ENCODE measurements at places on chromosomes 2 and 18.

GRCh38 chr2:107462181-107462580 is 364.5 kb upstream of the RGPD4 start:
- DNase-seq = no peak

- no peak for DNase-seq
Measured at GRCh38 chr2:44549099-44549471, 187.3 kb downstream of the CAMKMT start.

GRCh38 chr2:157800838-157801495 is 75.2 kb downstream of the ACVR1 start:
- no peak for DNase-seq

DNA sequence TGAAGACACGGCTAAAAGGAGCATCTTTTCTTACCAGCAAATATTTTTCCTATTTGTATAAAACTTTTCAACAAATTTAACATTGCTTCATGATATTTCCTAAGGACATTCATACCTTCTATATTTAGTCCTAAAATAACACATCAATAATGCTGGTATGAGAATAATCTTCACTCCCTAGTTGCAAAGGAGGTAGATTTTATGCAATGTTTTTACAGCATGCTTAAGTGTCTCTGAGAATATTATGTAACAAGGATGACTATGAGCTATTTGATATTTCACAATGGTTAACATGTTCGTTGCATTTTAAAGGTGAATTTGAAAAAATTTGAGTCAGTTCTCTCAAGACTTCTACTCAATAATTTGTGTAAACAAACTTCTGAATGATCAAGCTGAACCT is 506.7 kb downstream of the NUP35 start:
- no peak for DNase-seq

DNA sequence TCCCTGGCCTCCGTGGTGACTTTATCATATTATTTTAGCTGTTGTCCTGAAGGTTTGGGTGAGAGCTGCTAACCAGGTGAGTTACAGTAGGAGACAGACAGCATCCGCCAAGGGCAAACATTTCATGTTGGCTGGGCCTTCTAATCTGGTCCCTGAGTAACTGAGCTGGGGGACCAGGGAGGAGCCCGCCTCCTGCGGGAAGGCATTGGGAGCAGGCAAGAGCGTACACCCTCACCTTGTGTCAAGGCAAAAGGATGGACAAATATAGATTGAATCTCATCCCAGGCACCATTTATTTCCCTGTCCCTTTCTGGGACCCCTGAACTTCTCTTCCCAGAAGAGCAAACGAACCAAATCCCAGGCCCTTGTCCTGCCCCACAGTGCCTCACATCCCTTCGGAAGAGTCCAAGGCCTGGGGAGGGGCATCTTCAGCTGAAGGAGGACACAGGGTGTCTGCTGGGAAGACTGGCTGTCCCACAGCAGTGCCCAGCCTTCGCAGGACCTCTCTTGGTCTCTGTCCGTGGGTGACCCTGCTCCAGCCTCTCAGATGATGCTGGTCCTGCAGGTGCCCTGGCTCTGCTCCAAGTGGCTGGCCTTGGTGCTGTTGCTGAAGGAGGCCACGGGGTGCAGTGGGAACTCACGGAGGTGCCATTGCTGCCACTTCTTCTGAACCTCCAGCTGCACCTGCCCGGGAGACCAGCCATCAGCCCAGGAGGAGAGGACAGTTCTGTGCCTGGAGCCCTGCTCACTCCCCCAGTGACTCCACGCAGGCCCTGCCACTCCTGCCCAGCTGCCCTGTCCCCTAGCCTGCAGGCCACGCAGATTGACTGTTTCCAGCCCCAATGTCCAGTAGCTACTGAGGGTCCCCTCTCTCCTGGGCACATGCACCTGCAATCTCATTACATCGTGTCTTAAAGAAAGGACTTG is 8.2 kb downstream of the TMEM37 start:
- DNase-seq = no peak

GRCh38 chr2:100390001-100390940 is 27.2 kb downstream of the CHST10 start:
- DNase-seq = no peak

DNA sequence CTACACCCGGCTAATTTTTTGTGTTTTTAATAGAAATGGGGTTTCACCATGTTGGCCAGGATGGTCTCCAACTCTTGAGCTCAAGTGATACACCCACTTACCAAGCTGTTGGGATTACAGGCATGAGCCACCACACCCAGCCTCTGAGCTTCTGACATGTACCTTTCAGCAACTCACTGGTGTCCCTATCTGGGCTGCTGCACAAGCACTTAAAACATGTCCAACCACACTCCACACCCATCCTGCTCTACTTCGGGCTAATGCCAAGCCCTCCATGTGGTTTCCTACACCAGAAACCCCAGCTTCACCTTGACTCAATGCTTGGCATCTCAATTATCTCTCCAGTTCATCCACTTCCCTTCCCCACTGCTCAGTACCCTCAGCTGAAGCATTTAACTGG is 22.4 kb upstream of the ARMC9 start:
- DNase-seq = no peak

GRCh38 chr2:129902731-129903585 is 76.5 kb upstream of the RAB6C start:
- DNase-seq = no peak

GRCh38 chr18:69981948-69982347 is 34.3 kb upstream of the CD226 start:
- DNase-seq = no peak

- DNase-seq = no peak
Measured at GRCh38 chr18:48756511-48757226, 194.1 kb downstream of the SMAD7 start.

DNA sequence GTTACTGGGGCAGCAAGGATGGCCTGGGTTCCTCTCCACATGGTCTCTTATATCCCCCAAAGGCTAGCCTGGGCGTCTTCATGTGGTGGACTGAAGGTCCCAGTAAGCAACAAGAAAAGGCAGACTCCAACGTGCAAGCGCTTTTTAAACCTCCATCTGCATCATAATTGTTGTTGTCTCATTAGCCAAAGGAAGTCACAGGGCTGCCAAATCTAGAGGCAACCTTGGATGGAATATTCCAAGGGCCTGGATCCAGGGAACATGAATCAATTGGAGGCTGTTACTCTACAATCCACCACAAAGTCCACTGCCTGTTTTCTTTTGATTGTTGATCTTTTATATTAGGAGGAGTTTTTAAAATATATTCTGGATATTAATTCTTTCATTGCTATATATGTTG is 118.8 kb downstream of the SH3RF3 start:
- DNase-seq = no peak

DNA sequence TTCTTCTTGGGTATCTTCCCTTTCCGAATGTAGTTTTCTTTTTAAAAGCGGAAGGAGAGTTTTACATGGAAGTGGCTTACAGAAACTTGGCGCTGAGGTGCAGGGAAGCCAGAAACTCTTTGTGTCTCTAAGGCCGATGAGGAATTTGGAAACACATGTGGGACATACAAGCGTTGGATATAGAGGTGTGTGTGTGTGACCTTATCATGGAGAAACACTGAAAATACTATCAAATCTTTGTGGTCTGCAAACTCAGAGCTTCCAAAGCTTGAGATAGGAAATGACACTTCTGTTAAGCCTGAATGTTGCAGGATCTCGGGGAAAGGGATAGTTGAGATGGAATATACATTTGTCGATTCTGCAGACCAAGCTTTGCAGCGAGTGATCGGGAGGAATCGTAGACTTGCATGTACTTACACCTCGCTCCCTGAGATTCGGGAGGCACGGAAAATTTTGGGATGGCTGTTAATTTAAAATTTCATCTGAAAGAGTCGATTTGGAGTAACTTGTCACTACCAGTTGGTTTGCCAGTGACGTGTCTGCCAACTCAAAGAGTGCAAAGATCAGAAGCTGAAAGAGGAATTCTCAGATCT is 1.0 kb downstream of the NAB1 start:
- no peak for DNase-seq

DNA sequence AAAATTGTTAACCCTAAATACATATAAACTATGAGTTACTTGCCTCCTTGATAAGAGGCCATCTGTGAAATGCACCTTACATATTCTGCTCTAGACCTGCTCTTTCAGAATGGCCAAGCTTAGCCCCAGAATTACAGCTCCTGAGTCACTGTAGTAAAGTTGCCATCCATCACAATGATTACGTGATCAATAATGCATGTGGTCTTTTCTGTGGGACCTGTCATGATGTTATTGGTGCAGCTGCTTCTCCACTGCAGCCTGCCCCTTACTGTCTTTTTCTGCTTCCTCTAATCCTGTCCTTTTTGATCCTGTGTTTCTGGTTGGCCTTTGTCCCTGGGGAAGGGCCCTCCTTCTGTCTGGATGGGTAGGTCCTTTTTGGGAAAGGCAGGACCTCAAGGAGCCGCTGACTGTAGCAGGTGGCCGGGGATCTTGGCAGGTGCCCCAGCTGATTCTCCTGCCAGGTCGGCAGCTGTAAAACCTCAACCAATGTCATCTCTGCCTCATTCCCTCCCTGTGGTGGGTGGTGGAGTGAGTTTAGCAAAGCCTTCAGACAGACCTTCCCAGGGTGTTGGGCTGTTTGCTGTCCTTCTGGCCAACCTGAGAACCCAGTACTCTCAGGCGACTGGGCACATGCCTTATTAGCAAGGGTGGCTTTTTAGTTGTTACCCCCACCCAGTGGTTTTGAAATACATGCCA is 126.2 kb upstream of the EML6 start:
- no peak for DNase-seq

DNA sequence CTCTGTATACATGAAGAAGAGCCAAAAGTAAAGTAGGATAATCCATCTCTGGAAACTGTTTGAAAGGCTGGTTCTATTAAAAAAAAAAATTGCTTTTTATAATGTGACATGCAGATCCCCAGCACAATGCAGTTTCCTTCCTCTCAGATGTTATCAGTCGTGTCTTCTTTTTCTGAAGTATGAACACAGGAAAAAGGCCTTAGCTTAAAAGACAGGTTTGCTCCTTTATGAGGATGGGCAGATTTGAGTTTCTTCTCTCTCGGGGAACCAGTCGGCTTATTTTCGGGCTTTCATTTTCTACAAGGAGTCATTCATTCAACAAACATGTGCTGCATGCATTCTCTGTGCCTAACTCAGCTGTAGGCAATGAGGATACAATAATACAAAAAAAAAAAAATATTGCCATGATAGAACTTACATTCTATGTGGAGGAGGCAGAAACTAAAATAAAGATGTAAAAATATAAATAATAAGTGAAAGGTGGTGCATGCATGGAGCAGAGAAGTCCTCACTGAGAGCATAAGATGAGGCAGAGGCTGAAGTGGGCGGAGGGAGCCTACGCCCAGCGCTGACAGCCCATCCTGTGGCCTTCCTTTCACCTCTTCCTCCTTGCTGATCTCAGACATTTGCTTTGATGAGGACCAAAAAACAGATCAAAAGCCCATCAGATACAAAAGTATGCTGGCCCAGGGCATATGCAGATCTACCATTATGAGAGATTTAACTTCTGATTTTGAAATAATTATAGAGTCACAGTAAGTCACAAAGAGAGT is at the start of gene CD226:
Gene CD226 (minus strand): TSS at position 513 of the 773 bp plus-strand sequence. CDS start 467 bp downstream, at position 46.
- no peak for DNase-seq

DNA sequence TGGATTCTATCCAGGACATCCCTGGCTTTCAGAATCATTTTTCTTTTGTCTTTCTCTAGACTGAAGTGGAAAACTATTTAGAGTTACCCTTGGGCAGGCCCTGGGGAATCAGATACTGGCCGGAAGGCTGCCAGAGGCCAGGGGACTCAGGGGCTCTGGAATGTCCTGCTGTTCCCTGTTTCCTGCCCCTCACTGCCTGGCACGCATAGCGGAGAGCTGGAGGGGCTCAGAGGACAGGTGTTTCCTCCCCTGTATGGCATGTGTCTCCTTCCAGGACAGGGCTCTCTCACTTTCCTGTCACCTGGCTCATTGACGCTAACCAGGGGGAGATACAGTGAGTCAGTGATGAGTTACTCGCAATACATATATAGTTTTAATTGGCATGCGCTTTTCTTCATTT is 38.8 kb downstream of the DYSF start:
- no peak for DNase-seq

DNA sequence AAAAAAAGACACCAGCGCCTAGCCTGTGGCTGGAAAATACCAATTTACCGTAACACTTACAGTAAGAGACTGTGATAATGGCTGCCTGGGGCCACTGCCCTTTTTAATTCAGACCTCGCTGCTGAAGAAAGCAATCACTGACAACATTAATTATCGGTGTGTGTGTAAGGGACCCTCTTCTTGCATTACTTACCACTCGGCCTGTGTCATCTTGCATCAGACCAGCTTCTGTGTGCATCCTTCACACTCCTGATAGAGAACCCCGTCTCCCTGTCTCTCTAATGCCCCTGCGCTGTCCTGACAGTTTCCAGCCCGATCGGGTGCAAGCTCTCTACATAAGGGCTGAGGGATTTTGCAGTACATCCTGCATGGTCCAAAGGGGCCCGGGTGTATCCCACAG is 124.4 kb downstream of the ZNF516 start:
- DNase-seq = no peak

DNA sequence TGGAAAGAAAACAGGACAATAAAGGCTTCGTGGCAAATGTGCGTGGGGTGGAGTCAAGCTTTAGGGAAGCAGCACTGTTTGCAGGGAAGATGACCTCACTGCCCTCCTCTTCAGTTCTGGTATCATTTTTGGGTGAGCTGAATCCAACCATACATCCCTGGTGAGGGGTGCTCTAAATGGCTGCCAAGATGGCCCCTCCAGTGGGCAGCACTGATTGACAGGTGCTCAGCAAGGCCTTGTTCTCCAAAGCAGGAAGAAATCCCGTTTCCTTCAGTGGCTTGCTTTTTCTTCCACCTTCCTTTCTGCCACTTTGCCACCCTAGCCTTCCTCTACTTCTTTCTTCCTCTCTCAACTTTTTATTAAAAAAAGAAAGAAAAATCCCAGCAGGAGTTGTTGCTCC is 132.8 kb upstream of the SP5 start:
- DNase-seq = no peak

GRCh38 chr2:53941749-53942148 is 29.0 kb downstream of the PSME4 start:
- DNase-seq = no peak

DNA sequence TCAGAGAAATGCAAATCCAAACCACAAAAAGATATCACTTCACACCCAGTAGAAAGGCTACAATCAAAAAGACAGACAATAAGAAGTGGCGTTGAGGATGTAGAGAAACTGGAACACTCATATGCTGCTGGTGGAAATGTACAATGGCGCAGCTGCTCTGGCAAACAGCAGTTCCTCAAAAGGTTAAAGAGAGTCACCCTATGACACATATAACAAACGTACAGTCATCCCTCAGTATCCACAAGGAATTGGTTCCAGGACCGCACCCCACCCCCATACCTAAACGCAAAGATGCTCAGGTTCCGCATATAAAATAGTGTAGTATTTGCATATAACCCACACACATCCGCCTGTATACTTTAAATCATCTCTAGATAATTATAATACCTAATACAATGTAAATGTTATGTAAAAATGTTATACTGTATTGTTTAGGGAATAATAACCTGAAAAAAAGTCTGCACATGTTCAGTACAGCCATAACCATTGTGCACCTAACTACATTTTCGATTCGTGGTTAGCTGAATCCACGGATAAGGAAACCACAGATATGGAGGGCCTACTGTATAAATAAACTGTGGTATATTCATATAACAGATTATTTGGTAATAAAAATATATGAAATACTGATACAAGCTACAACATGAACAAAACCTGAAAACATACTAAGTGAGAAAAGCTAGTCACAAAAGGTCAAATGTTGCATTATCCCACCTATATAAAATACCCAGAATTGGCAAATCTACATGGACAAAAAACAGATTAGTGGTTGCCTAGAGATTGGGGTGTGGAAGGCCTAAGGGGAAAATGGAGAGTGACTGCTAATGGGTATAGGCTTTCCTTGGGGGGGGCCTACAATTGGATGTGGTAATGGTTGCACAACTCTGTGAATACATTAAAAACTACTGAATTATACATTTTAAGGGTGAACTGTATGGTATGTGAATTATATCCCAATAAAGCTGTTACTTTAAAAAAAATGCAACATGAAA is 37.5 kb downstream of the UXS1 start:
- no peak for DNase-seq

All from activated CD4-positive, alpha-beta T cell treated with anti-CD3 and anti-CD28 coated beads, Interleukin-2, Interleukin-4, amounts not matched to agents 100 ng/mL and 50 ng/mL, durations not matched to agents 16 hours and 8 hours (primary cell).